Calu3 (cell line): ENCODE measurements at places on chromosomes 11 and 22. TPM values are rescaled to one million over a fixed set of nuclear protein-coding genes. Genes with fewer than 3 reads are reported as not detected.

DNA sequence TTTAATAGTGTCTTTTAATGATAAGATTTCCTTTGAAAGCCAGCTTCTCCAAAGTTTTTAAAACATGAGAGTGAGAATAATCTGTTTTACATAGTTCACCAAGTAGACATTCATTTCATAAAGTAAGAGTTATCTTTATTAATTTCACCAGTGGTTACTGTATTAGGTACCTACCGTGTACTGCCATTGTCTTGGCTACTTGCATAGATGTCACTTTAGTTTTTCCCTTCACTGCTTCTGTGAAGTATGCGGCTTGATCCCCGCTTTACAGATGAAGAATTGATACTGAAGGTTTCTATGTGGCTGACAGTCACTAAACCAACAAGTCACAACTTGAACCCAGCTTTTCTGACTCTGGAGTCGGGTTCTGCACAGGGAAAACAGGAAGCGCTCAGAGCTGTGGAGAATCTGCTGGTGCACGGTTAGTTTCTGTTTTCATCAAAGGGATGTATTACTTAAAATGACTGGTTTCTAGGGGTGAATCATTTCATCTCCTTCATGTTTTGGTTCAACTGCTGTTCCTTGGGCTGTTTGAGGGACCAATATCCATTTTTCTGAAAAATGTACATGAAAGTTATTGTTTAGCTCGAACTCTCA is 39.3 kb upstream of the MYO18B start:
- no peak for DNase-seq

GRCh38 chr11:128962896-128963295 is 20.2 kb upstream of the TP53AIP1 start:
- DNase-seq: no peak

DNA sequence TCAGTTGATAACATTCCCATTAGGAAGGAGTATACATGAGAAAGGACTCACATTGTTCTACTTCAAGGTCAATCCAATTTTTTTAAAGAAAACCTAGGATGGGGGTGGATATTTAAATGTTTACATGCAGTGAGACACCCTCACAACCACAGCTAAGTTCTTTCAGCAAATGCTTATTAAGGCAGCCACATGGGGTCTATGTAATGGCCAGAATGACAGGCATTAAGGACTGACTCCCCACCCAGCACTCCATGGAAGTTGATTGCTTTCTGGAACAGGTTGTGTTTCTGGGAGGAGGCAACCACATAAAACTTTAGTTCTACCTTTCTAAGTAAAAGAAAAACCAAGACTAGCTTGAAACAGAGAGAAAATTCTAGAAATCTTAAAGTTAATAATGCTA is 662.0 kb upstream of the CCDC90B start:
- DNase-seq: no peak

Gene CREBZF
- 31.0 and 31.2 TPM in 2 replicates for total RNA-seq

DNA sequence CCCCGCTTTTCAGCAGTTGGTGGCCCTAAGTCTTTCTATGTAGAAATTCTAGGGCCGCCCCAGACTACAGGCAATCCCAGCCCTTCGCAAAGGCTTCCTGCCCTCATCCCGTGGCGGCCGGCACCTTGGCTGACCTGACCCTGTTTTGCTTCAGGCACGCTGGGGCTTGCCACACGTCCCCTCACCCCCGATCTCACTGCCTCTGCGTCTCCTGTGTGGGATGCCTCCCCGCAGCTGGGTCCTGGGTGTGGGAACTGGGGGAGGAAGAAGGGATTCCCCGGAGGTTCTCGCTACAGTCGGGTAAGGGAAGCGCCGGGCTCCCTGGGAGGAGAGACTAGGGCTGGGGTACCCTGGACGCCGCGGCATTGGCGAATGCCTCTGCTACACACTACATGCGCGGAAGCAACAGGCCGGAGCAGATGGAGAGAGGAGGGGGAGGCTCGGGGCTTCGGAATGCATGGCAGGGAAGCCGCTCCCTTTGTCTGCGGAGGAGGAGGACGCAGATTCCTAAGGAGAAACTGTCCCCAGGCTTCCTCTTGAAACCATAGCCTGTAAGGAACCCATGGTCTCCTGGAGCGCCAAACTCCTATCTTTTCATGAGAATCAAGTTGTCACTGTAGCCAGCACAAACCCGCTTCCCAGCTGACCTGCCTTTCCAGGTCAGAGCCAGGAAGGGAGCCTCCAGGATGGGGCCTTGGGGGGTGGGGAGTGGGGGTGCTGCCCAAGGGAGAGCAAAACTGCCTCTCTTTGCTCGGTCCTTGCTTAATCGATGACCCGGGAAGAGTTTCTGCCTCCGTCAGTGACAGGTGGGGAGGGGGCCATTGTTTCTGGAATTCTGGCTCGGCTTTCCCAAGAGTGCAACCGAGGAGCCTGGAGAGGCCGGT is 1.4 kb downstream of the DTX4 start:
- DNase-seq: peak; percentile 26

Gene OR5A1
- not detected in 2 replicates for total RNA-seq

GRCh38 chr11:11218629-11218986 is 134.4 kb downstream of the CSNK2A3 start:
- peak; percentile 49 for DNase-seq

GRCh38 chr11:65218446-65218845 is 36.7 kb downstream of the CAPN1 start:
- no peak for DNase-seq
